ENCODE measurements at places on chromosomes 5 and 9.

- no peak for DNase-seq
These were observed 59.7 kb downstream of the ABCA1 start for GRCh38 chr9:104868303-104868686.

DNA sequence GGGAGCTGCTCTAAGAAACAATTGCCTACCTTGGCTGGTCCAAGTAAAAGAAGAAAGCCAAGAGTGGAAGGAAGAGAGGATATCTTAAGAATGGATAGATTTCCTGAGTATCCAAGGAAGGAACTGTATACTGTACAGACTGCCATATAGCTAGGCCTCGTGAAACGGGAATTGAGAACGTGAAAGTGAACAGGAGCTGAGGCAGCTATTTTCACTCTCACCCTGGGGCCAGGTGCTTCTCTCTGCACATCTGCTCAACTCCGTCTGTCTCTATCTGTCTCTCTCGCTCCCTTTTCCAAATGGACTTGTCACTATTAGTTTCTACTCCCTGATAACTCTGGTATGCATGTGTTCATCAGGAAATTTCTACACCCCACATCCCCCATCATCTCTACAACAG is 35.9 kb upstream of the TESK1 start:
- DNase-seq = no peak

DNA sequence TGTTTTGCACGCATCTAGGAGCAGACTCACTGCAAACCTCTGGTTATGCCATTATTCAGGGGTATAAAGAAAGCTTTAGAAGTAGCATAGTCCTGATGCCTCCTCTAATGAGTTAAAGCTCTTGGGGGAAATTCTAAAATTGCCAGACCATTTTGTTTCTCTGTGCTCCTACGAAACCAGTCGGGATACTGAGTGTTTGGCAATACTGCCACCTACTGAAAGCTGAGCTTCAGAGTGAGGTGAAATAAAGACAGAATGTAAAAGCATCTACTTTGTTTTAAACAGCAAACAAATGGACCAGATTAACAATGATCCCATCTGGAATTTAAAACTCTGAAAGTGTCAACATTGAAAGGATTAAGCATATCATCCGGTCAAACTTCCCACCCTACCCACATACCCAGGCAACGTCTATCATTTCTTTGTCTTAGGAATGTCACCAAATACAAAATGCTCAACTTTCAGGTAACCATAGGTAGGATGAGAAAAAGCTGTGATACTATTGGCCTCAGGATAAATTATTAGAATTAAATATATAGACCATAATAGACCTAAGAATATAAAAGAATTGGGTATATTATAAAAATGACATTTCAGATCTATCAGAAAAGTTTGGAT is 77.8 kb upstream of the SHISAL2B start:
- DNase-seq = no peak

DNA sequence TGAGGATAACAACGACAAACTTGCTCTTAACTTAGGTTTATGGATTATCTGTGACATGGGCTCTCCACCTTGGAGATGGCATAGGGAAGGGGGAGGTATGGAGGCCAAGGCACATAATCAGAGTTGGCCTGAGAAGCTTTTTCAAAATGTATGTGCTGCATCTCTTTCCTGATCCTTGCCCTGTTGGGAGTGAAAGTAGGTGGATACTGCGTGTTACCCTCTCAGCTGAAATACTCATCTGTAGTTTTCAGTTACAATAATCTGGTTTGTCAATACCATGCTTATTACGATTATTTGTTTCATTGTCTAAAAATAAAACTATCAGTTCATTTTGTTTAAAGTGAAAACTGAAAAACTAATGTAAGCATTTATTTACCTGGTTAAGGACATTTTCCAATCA is 86.7 kb downstream of the SLC44A1 start:
- no peak for DNase-seq

DNA sequence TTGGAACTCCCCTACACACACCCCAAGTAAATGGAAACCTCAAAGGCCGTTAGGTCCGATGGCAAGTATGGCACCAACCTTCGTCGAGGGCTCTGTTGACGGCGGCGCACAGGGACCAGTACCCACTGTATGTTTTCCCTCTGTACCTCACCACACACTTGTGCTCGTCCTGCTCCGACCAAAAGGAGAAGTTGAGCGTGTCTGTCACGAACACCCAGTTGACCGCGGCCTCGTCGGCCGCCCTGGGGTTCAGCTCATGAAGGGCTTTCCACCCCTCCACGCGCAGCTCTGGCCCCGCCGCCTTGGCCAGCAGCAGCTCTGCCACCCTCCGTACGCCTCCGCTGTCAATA is 24.0 kb downstream of the HNRNPK start:
- DNase-seq = no peak

DNA sequence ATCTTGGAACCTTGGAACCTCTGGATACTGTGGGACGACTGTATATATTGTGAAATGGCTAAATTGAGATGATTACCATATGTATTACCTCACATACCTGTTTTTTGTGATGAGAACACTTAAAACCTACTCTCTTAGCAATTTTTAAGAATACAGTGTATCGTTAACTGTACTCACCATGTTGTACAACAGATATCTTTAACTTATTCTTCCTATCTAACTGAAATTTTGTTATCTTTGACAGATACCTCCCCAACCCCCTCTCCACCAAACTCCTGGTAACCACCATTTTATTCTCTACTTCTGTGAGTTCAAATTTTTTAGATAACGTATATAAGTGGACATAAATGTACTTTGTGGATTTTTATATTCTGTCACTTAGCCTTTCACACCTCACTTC is 126.5 kb downstream of the ZCCHC7 start:
- no peak for DNase-seq

GRCh38 chr5:116046823-116047222 is 14.6 kb downstream of the ARL14EPL start:
- no peak for DNase-seq

GRCh38 chr5:10482791-10483530 is 41.3 kb downstream of the ROPN1L start:
- DNase-seq = no peak

All from esophagus squamous epithelium (tissue), 5 donors.